Esophagus squamous epithelium (tissue), 5 donors: ENCODE measurements at places on chromosomes 2 and 18.

GRCh38 chr18:67634631-67635338, 118.3 kb upstream of the DSEL start:
- DNase-seq, result no peak

DNA sequence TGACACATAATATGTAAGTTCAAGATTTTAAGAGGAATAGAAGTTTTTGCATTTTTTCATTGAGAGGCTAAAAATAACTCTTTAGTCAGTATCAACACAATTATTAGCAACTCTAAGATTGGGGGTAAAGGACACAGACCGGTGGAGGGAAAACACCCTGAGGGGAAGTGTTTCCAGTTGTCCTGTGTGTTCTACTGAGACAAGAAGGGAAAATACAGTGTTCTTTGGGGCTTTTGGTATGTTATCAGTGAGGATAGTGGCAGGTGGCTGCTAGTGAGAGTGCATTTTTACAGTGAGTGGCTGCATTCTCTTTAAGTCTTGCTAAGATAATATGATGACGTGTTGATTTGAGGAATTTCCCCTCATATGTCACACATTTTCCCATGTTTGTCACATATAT, 507.5 kb downstream of the PARD3B start:
- no peak for DNase-seq

DNA sequence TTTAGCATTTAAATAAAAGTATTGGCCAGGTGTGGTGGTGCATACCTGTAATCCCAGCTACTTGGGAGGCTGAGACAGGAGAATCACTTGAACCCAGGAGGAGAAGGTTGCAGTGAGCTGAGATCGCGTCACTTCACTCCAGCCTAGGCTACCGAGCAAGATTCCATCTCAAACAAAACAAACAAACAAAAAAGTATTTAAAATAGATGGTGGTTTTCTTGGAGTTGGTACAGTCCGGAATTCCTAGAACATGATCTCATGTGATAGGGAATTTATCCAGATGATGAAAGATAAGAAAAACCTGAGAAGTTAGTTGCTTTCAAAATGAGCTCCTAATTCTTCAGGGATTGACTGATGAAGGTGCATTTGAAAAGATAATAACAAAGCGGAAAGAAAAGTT, 62.0 kb downstream of the BIRC6 start:
- no peak for DNase-seq

DNA sequence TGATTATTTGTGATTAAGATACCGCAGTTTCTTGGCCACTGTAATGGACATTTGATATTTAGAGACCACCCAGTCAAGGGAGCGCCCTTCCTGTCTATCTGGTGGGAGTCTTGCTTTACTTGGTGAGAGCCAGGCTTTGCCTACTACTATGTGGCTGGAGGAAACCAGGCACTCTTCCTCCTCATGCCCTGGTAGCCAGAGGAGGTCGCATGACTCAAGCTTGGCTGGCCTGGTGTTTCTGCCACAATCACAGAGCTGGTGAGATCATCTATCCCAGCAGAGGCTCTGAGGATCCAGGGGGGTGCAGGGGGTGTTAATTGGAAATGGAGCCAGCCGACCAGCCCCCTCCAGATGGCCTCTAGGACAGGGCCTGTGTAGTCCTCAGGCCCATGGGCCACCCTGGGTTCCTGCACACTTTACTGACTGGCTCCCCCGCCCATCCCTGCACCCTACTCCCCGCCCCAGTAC, 46.8 kb upstream of the BIN1 start:
- no peak for DNase-seq

- DNase-seq, result no peak
Observed at GRCh38 chr2:119430023-119430498, 1.6 kb upstream of the TMEM37 start.

DNA sequence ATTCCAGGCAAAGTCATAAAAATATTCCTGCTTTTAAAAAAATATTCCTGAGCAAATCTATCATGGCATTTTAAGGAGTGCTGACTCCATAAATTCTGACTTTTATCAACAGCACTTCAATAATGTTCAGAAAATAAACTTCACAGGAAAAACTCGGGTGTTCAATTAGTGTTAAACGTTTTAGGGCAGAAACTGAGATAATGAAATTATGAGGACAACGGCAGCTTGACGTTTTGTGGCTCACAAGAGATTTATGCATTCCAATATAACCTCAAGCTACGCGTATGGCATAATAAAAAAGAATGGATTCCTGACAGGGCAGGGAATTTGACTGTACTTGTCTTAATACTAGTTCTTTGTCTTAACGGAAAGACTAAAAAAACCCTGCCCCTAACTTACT, 133.2 kb downstream of the ICOS start:
- DNase-seq, result no peak
